ENCODE measurements at places on chromosomes 6 and 20.

DNA sequence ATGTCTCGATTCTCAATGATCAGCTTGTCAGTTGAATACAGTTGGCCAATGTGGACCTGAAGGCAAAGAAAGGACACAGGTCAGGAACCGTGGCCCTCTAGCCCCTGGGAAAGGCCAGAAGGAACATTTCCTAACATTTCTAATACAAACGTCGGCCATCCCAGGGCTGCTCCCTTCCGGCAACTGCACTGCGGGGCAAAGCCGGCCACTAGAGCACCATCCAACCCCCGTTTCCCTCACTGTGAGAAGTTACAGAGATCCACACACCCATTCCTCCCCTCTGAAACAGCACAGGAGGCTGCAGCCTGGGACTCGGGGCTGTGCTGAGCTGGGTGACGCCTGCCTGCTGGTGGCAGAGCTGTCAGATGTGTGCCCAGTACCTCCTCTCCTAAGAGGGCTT, 24.3 kb downstream of the PPP1R3G start:
- DNase-seq, result no peak

GRCh38 chr6:7841781-7842468, 68.7 kb downstream of the TXNDC5 start:
- DNase-seq, result peak; percentile 50

GRCh38 chr6:89479897-89480296, 46.9 kb downstream of the ANKRD6 start:
- DNase-seq, result no peak

DNA sequence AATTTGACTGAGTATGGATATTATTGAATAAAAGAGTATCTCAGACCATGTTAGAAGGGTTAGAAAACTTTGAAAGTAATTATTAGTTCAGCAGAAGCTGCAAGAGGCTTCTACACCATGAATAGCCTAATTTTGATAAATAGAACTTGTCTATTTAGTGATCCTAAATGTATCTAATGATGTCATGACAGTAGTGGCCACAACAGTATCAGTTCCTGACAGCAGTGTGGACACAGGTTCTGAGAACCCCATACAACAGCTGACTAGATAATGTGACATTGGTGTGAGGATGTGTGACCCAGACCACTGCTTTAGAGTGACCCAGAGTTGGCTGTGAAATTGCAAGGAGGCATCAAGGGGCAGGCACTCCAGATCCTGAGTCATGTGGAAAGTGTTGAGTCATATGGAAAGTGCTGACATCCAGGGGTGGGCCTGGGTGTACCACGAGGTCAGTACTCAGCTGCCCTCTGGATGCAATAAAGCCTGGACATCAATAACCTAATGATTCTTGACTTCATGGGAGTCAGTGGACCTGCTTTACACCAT, 754.7 kb downstream of the DHX35 start:
- no peak for DNase-seq

- DNase-seq, result no peak
Measured at GRCh38 chr20:54746796-54747195, 271.4 kb downstream of the DOK5 start.

DNA sequence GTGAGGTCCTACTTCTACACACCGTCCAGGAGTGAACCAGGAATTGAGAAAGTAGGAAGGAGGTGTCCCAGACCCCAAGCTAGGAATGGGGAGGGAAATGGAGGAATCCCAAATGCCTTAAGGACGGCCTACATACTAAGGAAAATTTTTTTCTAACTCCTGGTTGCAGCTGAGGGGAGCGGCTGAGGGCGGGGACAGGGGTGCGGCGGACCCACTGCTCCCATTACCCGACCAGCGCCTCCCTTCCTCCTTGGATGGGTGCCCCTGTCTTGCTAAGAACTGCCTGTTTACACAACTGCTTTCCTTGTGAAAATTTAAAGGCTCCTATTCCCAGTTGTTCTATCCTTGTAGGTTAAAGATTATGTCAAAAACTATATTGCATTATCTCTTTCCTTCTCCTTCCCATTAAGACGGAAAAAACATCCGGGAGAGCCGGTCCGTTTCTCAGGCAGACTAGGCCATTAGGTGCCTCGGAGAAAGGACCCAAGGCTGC, 699 bp upstream of the HSPA1B start:
- peak; percentile 89 for DNase-seq

GRCh38 chr20:58790454-58790853, 60.2 kb downstream of the GNAS-AS1 start:
- DNase-seq, result no peak

DNA sequence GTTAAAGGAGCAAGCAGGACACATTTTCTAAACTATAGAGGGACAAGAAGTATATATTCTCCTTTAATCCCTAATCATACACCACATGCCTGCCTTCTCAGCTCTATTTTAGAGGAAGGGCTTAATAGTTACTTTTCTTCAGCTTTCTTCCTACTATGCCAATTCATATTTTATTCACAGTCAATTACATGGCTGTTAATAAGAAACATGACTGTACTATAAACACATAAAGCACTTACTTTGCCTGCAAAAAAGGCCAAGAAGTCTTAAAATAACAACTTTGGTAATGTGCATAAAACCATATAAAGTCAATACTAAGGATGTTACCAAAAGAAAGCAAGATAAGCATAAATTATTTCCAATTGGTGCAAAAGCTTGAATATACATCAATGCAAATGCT, 6.4 kb downstream of the KIAA0408 start:
- no peak for DNase-seq

DNA sequence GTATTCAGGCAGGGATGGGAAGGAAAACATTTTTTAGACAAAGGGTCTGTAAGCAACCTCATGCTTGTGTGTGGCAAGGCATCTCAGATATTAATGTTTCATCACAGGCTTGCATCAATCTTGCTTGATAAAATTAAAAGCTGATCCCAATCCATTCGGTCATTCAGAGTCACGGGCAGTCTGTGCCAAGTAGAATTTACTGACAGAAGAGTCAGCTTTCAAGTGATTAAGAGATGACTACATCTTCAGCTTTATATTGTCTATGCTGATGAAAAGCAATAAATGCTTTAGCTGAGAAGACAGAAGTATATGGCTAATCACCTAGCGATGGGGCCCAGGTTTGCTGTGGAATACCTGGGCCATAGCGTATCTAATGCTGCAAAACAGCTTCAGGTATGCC, 3.5 kb downstream of the PLEKHG1 start:
- no peak for DNase-seq

- peak; percentile 24 for DNase-seq
Measured at GRCh38 chr20:39893003-39893685, 795.9 kb downstream of the MAFB start.

GRCh38 chr6:99822741-99823512, 171.1 kb downstream of the MCHR2 start:
- DNase-seq, result peak; percentile 82

- no peak for DNase-seq
Measured at GRCh38 chr6:15969236-15969778, 159.6 kb upstream of the MYLIP start.

- DNase-seq, result peak; percentile 6
Measured at GRCh38 chr20:8118039-8118438, 14.0 kb upstream of the PLCB1 start.

DNA sequence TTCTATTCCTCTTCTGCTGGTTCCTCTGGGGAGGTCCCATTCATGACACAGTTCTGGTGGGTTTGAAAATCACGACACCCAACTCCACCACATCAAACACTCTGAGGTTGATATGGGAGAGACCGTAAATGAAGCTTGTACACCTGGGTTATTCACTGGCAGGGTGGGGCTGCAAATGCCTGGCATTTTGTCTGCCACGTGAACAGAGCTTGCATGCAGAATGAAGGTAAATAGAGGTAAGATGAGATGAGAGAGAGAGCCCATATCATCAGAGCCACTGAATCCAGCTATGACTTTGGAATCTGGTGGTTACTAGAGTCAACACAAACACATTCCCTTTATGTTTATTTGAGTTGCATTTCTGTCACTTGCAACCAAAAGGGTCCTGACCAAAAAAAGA, 97.4 kb downstream of the BANF2 start:
- DNase-seq, result no peak

DNA sequence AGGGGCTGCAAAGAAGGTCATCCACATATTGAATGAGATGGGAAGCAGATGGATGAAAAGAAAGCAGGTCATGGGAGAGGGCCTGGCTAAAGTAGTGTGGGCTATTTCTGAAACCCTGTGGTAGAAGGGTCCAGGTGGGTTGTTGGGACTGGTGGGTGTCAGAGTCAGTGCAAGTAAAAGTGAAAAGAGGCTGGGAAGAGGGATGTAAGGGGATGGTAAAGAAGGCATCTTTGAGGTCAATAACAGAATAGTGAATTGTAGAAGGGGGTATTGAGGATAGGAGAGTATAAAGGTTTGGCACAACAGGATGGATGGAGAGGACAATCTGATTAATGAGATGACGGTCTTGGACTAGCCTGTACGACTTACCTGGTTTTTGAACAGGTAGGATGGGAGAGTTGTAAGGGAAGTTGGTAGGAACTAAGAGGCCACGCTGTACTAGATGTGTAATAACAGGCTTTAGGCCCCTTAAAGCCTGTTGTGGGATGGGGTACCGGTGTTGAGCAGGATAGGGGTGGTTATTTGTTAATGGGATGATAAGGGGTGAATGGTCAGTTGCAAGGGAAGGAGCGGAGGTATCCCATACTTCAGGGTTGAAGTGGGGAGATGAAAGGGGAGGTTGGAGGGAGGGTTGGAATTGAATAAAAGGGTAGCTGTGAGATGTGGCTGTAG, 748.9 kb upstream of the ADGRB3 start:
- DNase-seq, result no peak

- no peak for DNase-seq
Measured at GRCh38 chr20:58023346-58023745, 205.1 kb downstream of the ANKRD60 start.

DNA sequence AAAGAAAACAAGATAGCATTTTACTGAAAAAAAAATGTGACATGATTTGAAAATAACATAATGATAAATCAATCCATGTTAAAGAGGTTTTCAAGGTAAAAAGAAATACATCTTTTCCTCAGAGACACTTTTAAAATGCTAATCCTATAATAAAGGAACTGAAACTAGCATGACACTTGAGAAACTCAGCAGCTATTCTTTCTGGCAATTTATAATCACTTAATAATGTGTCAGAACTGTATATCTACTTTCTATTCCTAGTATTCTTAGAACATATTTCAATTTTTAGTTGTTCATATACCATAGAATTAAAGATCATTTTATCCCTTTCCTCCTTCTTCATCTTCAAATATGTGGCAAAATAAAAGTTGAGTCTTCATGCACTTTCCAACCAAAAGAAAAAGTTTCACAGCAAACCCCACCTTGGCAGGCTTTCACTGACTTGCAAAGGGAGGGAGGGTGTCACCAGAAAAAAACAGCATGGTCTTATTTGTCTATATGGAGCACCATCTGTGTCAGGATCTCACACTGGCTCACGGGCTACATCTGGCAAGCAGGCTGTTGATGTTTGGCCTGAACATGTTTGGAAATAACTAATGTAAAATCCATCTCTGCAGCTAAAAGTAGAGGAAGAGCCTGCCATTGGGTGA, 48.5 kb downstream of the FHL5 start:
- no peak for DNase-seq

DNA sequence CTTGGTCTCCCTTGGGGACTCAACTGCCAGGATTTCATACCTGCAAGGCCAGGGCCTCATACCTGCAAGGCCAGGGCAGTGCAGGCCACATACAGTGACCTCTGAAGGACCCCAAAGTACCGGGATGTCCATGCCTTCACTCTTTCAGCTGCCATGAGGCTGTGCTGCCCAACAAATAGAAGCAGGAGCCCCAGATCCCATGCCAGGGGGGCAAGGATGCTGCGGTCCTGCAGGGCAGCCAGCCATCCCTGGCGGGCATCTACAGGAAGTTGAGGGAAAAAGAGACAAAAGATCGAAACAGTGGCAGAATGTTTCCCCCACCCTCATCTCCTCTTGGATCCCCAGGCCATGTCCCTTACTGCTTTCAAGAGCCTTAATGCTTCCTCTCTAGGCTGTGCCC, 799 bp downstream of the NRM start:
- no peak for DNase-seq

- DNase-seq, result no peak
Measured at GRCh38 chr6:128333581-128334223, 186.7 kb downstream of the PTPRK start.

All from GM03348 (cell line).